ENCODE measurements at places on chromosomes 5 and 9.

DNA sequence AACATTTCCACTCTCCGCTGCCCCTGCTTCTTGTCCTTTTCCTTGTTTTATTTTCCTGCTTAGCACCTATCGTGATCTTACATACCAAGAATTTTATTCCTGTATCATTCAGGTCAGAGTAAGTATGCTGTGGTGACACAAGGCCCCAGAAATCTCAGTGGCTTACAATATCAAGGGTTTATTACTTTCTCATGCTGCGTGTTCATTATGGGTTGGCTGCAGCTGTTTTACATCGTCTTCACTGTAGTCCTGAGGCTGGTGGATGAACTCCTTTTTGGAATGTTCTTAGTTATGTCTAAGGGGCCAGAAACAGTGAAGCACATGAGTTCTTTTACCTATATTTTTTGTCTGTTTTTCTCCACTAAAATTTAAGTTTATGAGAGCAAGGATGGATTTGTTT is 51.2 kb downstream of the FCHO2 start:
- no peak for DNase-seq

DNA sequence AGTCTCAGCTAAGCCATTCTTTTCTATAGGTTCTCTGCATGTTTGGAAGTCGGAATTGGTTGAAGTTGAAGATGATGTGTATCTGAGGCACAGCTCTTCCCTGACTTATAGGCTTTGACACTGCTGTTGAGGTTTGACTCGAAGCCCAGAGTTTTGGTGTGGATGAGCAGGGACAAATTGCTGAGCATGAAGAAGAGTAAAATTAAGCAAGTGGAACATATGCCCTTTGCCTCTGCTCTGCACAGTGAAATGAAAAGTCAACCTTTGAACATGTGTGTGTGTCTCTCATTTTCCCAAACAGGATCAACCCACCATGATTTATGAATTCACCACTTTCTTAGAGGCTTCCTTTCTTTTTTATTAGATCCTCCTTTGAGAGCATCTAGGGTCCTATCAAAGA is 8.5 kb downstream of the HMHB1 start:
- DNase-seq: no peak

DNA sequence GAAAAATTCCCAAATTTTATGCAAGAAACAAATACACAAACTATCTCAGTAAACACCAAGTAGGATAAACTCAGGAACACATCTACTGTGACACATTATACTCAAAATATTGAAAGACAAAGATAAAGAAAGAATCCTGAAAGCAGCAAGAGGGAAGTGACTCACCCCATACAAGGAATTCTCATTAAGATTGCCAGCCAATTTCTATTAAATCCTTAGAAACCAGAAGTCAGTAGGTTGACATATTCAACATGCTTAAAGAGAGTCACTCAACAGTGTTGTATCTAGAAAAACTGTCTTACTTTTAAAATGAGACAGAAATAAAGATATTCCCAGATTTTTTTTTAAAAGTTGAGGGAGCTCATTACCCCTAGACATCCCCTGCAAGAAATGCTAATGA is 15.5 kb downstream of the SPATA31E1 start:
- no peak for DNase-seq

GRCh38 chr9:406886-407654 is 192.4 kb downstream of the DOCK8 start:
- DNase-seq: no peak

GRCh38 chr5:141608046-141608445 is 10.8 kb downstream of the DIAPH1 start:
- no peak for DNase-seq

DNA sequence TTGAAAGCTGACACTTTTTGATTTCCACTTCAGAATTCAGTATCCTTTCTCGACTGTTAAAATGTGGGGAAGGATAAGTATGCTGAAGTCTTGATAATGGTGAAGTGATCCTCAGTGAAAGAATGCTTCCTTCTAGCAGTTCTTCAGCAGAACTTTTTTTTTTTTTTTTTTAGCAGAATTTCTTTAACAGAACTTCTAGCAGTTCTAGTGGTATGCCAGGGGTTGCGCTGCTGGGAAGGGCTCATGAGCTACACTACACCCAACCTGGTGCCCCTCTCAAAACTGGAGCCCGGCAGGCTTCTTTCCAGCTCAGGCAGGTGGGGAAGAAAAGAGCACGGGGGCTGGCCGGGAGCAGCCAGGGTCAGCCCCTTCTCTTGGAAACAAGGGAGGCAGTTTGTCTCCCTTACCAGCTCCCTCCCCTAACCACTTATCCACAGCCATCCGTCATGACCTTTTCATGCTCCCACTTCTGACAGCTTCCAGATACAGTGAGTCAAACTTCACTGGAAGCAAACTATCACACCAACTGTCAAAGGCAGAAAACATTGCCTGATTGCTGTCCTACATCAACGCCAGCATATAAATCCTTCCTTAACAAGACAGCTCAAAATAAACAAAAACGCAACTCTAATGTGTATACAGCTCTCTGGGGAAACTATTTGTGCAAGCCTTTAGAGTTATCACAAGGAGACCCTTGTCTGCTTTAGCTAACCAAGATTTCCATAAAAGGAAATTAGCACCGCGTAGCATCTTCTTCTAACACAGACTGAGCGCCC is 211.5 kb downstream of the GAPVD1 start:
- no peak for DNase-seq

DNA sequence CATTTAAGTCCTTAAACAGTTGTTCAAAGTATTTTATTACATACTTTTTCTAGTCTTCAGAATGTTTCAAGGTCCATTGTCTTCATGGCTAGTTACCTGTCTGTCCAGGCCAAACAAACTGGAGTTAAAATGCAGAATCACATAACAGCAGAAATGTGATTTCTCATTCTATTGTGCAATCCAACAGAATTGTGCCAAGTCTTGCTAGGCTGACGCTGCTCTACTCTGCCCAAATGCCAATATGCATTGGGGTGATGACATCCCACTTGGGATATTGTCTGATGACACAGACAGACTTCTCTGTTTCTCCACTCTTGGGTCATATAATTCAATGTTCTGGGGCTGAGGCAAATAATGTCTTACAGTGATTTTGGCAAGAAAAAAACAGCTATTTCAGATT is 5.2 kb upstream of the SLC22A5 start:
- DNase-seq: no peak

GRCh38 chr9:90803860-90804593 is 2.4 kb downstream of the SYK start:
- DNase-seq: no peak

DNA sequence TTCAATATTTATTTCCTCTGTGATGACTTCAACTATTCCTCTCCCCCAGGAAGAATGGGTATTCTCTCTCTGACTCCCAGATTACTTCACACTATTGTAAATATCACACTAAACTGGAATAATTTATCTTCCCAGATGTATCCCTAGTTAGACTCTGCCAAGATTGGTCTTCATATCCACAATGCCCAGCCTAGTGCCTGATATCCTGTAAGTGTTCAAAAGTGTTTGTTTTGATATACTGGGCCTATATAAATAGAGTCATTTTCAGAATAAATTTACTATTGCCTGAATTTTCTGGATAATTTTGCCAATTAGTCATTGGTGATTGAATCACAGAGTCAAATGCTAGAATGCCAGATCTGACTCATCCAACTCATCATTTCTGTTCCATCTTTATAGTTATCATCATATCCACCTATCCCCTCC is 143.7 kb upstream of the TNC start:
- DNase-seq: no peak

DNA sequence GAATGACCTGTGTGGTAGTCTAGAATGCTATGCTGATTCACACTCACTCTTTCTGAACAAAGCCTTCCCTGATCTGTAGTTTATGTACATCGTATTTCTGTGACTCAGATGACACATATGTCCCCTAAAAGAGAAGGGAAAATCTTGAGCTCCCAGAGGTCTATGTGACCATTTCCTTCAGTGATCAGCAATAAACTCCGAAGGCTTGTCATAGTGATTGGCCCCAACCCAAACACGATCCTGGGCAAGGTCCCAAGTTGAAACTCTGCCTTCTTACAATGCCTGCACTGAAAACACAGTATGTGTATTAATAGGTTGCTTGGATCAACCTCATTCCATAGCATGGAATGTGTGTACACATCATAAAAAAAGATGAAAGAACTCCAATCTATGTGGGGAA is 685.8 kb downstream of the MAT2B start:
- no peak for DNase-seq

GRCh38 chr9:19660019-19660418 is 128.8 kb downstream of the SLC24A2 start:
- no peak for DNase-seq

GRCh38 chr5:65462139-65462705 is 19.5 kb downstream of the ADAMTS6 start:
- DNase-seq: no peak

- no peak for DNase-seq
These were observed 146.3 kb downstream of the RORB start for GRCh38 chr9:74643303-74643923.

- DNase-seq: no peak
These were observed 16.3 kb upstream of the ISOC1 start for GRCh38 chr5:129078247-129078646.

GRCh38 chr9:115733318-115734110 is 420.1 kb upstream of the PAPPA start:
- no peak for DNase-seq

GRCh38 chr5:1726956-1727355 is 72.7 kb downstream of the MRPL36 start:
- no peak for DNase-seq

- no peak for DNase-seq
These were observed 633.6 kb upstream of the FTMT start for GRCh38 chr5:121218086-121218485.

DNA sequence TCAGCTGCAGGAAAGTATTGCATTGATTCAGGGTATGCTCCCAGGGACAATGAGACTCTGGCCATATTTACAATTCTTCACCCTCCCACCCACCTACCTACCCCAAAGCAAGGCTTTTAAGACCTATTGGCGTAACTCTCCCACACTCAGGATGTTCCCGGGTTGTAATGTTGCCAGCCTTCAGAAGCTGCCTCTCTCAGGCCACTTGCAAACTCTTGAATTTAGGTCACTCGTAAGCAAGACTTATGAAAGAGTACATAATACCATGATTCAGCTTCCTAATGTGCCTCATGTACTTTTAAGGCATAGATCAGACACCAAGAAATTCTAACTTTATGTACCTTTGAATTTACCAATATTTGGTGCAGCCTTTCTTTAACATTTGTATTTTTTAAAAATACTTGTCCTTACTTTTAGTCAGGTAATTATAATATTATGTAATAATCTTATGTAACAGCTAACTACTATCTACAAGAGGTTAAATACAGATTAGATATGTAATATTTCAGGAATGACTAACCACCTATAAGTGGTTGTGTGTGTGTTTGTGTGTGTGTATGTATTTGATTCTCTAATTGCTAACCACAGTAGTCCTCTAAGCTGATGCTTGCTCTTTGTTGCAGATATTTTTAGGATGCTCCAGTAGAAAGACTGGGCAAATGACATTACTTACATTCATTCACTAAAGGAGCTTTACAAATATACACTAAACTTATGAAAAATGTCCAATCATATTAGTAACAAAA is 630.5 kb upstream of the MEF2C start:
- DNase-seq: no peak

Measured in esophagus squamous epithelium (tissue), 5 donors.